T-helper 17 cell (primary cell): ENCODE measurements at places on chromosomes 2 and 18.

DNA sequence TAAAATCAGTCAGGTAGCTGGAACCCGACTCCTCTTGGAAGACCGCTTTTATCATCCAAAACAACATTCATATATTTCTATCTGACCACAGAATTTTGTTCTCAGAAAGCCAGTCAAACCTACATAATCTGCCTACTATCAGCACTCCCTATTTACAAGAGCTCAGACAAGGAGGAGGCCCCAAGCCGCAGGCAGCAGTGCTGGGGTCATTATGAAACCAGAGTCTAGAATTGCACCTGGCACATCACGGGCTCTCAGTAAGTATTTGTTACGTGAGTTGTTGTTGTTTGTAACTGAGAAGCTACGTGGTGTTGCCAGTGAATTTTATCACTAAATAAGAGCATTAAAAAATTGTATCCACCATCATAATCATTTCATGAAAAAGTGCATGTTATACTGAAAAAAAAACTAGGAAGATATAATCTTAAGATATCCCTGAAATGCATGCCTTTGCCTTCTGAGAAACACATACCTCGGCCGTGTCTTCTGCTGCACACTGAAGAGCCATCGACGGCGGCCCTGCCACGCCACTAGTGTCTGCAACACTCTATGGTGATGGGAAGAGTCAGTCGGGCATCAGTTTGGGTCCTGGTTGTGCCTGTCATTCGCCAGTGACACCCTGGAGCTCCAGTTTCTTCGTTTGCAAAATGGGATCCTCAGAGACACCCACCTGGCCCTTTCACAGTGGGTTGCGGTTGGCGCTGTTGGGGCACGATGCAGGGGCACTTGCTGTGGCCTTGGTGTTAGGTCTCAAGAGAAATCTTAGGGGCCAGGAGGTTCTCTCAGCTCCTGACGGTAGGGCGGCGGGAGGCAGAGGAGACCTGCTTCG, 505.9 kb downstream of the EIPR1 start:
- DNase-seq, result no peak

GRCh38 chr2:19123556-19123955, 234.9 kb downstream of the OSR1 start:
- no peak for DNase-seq

DNA sequence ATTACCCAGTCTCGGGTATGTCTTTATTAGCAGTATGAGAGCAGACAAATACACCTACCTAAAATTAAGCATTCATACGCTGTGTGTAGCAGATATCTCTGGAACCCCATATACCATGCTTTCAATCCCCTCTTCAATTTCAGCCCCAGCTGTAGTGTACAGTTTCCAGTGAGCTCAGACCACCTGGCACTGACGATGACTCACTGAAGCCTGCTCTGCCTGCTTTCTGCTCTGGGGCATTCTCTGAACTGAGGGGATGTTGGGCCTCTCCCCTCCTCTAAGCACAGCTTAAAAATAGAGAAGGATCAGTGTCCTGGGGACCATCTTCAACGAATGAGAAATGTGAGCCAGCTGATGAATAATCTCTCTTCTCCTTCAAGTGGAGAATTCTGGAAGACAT, 8.7 kb upstream of the CCL20 start:
- no peak for DNase-seq

GRCh38 chr2:71589763-71590162, 136.4 kb downstream of the DYSF start:
- no peak for DNase-seq

DNA sequence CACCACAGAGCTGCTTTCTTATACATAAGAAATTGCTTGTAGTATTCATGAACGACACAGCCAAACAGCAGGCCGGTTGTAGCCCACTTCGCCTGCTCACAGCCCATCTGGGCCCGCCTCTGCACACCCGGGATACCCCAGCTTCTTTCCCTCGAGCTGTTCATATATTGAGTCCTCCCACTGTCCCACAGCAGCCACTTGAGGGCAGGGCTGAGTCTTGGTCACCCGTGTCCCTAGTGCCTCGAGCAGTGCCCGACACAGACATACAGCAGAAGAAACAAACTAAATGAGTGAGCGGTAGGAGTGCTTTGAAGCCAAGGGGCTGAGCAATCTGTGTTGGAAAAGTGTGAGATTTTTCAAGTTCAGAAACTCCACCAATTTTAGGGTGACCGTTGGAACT, 251.4 kb downstream of the KLHL29 start:
- DNase-seq, result no peak

- no peak for DNase-seq
Measured at GRCh38 chr18:2901423-2901985, 54.7 kb downstream of the EMILIN2 start.

GRCh38 chr2:209322905-209323512, 100.8 kb upstream of the MAP2 start:
- DNase-seq, result no peak

DNA sequence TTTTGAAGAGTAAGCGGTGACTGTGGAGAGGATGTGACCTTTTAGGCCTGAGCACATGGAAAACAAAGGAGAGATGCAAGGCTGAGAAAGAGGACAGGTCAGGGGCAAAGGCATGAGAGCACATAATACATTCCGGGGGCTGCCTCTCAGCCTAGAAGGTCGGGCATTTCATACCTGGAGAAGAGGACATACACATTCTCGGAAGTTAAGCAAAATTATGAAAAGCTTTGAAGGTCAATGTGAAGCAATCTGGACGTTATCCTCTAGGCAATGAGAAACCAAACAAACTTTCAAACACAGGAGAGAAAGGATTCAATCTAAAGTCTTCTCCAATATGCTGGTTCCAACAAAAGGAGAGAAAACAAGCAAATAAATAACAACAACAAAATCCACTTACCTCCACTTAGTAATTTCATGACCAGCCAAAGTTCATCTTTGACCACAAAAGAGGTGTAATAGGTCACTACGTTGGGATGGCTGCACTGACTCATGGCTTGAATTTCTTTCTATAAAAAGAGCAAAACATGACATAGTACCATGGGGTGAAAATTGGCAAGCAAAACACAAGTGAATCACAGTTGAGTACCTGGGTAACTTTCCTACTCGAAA, 80.4 kb downstream of the STK39 start:
- DNase-seq, result no peak

DNA sequence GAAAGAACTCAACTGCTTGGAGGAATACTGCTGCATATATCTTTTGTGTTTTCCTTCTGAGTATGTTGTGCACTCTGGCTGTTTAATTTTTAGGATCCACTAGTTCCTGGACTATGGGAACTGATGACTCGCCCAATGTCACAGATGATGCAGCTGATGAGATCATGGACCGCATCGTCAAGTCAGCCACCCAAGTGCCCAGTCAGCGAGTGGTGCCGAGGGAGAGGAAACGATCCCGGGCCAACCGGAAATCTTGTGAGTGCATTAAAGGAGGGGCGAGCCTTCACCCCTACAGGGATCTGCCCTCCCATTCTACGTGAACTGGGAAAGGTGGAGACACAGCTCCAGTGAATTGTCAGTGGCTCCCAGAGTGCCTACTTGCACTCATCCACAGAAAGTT, 59.6 kb downstream of the TPGS2 start:
- no peak for DNase-seq

DNA sequence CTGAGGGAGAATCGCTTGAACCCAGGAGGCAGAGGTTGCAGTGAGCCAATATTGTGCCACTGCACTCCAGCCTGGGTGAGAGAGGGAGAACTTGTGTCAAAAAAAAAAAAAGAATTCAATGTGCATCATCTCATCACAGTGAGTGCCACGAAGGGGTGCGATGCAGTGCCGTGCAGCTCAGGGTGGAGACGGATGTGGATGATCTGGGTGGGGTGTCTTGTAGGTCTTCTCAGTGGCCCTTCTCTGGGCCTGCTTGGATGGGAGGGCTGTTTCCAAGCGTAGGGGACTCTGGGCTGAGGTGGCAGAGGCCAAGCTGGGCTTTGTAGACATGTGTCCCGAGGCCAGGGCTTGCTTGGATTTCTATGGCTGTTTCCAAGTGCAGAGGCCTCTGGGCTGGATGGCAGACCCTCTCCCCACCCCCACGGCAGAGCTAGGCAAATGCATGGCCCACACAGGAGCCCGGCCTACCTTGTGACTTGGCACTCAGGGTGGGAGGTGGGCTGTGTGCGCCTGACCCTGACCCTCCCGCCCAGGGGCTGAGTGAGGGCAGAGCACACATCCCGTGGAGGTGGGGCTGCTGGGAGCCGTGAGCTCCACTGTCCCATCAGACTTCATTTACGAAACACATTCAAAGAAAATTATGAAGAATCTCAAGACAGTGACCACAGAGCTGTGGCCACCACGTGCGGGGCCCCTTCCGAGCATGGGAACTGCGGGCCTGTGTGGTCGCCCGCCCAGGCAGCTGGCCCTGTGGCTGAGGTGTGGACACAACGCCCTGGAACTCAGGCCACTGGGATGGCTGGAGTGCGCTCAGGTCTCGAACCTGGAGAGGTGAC, 76.4 kb downstream of the ASB1 start:
- DNase-seq, result no peak

GRCh38 chr18:59540346-59540745, 156.9 kb downstream of the CCBE1 start:
- DNase-seq, result no peak

- DNase-seq, result no peak
Measured at GRCh38 chr2:216372761-216373291, 543 bp upstream of the MARCHF4 start.

DNA sequence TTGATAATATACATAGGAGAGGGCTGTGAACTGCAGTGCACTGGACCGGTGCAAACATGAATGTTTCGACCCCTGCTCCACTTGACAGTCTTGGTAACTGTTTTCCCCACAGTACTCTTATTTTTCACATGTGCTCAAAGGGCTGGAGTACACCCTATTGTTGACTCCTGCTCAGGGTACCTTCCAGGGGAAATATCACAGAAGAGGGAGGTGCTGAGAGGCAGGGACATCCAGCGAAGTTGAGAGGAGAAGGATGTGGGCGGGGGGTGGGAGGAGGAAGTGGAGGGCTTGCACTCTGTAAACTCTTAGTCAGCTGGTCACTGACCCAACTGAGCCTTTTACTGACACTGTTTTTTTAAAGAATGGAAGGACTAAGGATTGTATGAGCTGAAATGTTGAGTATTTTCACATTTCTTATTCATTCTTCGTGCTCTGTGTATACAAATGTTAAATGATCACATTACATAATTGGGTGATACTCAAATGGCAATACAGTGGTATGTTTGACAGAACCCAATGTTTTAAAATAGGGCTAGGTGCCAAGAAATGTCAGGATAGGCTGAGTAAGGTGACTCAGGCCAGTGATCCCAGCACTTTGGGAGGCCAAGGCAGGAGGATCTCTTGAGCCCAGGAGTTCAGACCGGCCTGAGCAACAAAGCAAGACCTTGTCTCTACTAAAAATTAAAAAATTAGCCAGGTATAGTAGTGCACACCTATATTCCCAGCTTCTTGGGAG, 10.0 kb downstream of the INPP4A start:
- no peak for DNase-seq

DNA sequence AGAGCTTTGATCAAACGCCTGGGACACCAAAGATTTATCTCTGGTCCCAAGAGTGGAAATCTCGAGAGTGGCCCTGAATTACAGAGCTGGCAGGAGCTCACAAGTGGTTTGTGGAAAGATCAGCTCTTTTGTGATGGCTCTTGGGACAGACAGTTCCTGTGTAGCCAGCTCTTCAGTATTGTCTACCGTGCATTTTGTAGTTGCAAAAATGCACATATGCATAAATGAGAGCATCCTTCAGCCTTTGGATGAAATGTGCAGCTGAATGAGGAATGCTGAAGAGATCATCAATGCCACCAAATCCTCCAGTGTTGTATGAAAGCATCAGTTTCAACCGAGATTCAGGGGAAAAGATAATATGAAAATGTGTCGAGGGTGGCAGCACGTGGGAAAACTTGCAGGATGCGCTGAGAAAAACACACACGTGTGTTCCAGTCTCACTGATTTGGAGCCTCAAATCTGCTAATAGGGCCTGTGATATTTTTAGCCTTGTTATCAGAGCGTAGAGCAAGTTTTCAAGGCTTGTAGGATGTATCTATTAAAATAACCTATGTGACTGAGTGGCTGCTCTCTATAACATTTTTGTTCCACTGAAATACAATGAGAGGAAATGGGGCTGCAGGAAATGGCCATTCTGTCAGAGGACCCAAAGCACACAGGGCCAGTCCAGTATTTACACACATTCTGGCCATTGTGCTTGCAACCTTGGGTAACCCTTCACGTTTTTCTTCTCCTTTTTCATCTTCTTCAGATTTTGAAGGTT, 138.7 kb downstream of the PRKCE start:
- DNase-seq, result no peak

DNA sequence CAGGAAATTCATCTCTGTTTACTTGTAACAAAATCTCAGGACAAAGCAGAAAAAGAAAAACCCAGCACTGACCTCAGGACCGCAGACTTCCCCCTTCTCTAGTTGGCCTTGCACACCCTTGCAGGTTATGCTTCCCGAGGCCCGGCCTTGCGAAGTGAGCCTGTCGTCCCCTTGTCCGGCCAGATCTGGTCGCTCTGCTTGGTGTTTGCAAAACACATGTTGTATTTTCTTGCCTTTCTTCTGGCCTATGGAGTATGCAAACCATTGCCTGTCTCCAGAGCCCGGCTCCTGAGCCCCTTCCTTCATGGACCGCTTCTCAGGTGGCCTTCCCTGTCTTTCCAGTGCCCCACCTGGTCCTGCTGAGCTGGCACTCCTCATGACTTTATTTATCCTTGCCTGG, 4.8 kb downstream of the IMPA2 start:
- no peak for DNase-seq

DNA sequence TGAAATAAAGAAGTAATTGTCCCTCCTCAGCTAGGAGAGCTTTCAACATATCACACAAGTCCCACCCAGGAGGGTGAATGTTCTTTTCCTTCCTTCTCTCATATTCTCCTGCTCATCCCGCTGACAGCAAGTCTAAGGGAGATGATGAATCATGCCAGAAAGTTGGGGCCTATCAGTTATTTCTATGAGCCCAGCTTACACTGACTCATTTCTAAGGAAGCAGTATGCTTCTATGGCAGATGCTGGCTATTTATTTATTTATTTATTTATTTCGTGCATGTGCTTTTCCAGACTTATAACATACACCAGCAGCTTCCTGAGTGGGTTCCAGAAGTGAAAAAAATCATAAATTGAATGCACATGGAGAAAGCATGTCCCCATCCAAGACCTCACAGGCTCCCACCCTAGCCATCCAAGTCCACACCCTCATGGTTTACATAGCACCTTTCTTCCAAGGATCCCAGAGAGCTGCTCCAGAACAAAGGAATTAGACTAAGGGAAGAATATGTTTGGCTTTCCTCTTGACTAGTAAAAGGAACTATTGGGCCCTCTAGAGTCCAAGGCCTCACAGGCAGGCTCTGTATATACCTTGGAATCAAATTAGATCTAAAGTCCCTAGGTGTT, 1074.2 kb upstream of the ZEB2 start:
- DNase-seq, result no peak

- no peak for DNase-seq
Measured at GRCh38 chr2:23592898-23593751, 208.1 kb downstream of the KLHL29 start.

GRCh38 chr2:74691929-74692328, 37.9 kb downstream of the SEMA4F start:
- DNase-seq, result no peak
